ENCODE measurements at places on chromosomes 6 and 20. TPM values are rescaled to one million over a fixed set of nuclear protein-coding genes. Genes with fewer than 3 reads are reported as not detected.
A peak's percentile ranks its signal among the peaks of the same experiment; 100 is the strongest.

C20orf202 gene
- 1.0 TPM for total RNA-seq

FOXP4 gene
- 22.6 TPM for total RNA-seq

DNA sequence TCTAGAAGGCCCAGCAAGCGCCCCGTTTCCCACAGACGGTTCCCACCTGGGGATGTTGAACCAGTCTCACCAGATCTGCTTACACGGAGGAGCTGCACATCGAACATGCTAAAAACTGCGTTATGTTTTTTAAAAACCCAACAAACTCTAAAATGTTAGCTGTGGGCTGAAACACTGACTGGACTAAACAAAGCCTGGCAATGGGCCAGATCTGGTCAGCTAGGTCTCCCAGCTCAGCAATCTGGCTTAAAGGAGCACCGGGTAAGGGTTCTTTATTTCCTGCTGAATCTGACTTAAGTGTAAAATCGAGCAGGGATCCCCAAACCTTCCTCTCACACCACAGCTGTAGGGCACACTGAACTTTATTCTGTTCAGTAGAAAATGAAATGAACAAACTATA lies 156.9 kb downstream of the FOXC1 start:
- peak; percentile 51 for DNase-seq
- H3K36me3 ChIP-seq = no peaks in the 10 kb centered on the region
- H3K4me3 ChIP-seq = no peak overlapping the region
- H3K27me3 ChIP-seq = no peaks in the 10 kb centered on the region

DNA sequence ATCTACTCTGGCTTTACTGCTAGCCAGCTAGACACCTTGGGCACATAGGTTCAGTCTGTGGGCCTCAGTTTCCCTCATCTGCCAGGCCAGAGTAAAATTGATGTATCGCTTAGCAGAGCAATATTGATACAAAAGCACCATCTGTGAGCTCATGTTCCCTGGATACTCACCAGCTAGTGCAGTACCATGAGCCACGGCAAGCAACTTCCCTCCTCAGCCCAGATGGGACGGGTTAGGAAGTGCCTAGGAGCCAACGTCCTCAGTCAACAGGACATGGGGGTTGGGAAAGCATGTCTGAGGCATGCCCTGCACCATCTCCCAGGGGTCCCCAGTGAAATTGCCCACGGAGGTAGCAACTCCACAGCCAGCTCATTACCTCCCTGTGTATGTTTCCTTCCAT lies 258.3 kb downstream of the ANKRD60 start:
- H3K27me3 ChIP-seq = no peaks in the 10 kb centered on the region
- H3K27ac ChIP-seq = no peak overlapping the region
- H3K4me1 ChIP-seq = no peaks in the 10 kb centered on the region
- no peaks in the 10 kb centered on the region for H3K36me3 ChIP-seq
- DNase-seq = no peak

DNA sequence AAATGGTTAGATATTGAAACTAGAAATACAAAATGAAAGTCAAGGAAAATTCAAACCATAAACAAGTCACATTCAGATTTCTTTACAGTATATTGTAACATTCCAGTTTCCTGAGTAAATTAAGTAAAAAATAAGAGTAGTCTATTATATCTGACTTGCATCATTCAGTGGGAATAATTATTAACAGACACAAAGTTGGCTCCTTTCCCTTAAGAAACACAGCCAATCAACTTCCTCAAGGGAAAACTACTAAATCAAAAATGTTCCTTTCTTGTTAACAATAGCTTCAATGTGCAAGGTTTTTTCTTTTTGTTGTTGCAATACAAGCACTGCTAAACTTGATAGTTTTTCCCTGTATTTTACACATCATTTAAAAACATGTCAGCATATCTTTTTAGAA lies 33.2 kb downstream of the DNAAF9 start:
- no peak for DNase-seq
- H3K4me3 ChIP-seq = no peak overlapping the region
- H3K36me3 ChIP-seq = peaks cover 44% of the 10 kb centered on the region

GRCh38 chr6:32973144-32974015 lies 5.0 kb downstream of the BRD2 start:
- no peaks in the 10 kb centered on the region for H3K27me3 ChIP-seq
- H3K4me3 ChIP-seq = peak overlapping the region; percentile 97
- peak; percentile 56 for DNase-seq
- H3K36me3 ChIP-seq = peaks cover 43% of the 10 kb centered on the region
- peak overlapping the region; percentile 79 for H3K27ac ChIP-seq

- no peak overlapping the region for H3K4me3 ChIP-seq
- DNase-seq = no peak
- H3K27me3 ChIP-seq = no peaks in the 10 kb centered on the region
- peaks cover 32% of the 10 kb centered on the region for H3K36me3 ChIP-seq
- peaks cover 15% of the 10 kb centered on the region for H3K4me1 ChIP-seq
- no peak overlapping the region for H3K27ac ChIP-seq
Observed at GRCh38 chr6:160031871-160032270, 63.0 kb downstream of the IGF2R start.

GRCh38 chr6:143929975-143930374 lies 65.7 kb downstream of the ZC2HC1B start:
- H3K4me3 ChIP-seq = no peak overlapping the region
- no peak for DNase-seq
- no peaks in the 10 kb centered on the region for H3K27me3 ChIP-seq
- no peaks in the 10 kb centered on the region for H3K4me1 ChIP-seq
- no peaks in the 10 kb centered on the region for H3K36me3 ChIP-seq
- no peak overlapping the region for H3K27ac ChIP-seq

GRCh38 chr6:35341557-35341956 lies 801 bp upstream of the PPARD start:
- no peak overlapping the region for H3K4me3 ChIP-seq
- no peak overlapping the region for H3K27ac ChIP-seq
- H3K36me3 ChIP-seq = peaks cover 5% of the 10 kb centered on the region
- H3K27me3 ChIP-seq = no peaks in the 10 kb centered on the region
- no peak for DNase-seq

- no peak overlapping the region for H3K27ac ChIP-seq
- H3K36me3 ChIP-seq = no peaks in the 10 kb centered on the region
- H3K4me3 ChIP-seq = no peak overlapping the region
- H3K4me1 ChIP-seq = no peaks in the 10 kb centered on the region
- H3K27me3 ChIP-seq = no peaks in the 10 kb centered on the region
- DNase-seq = no peak
Observed at GRCh38 chr20:8778387-8778786, 290.5 kb upstream of the PLCB4 start.

- H3K4me3 ChIP-seq = peak within 1 kb of the TSS; percentile 74
- H3K4me1 ChIP-seq = no peaks in the 10 kb centered on the region
- no peaks in the 10 kb centered on the region for H3K27me3 ChIP-seq
- H3K36me3 ChIP-seq = no peaks in the 10 kb centered on the region
- H3K27ac ChIP-seq = peak within 1 kb of the TSS; percentile 85
Observed at GRCh38 chr20:44651684-44652423, at the start of gene ADA. TSS of gene ADA (minus strand) at chr20:44651699. CDS start at chr20:44651607, 92 bp downstream.

- peak overlapping the region; percentile 82 for H3K4me3 ChIP-seq
- H3K36me3 ChIP-seq = no peaks in the 10 kb centered on the region
- H3K27ac ChIP-seq = peak overlapping the region; percentile 93
Observed at GRCh38 chr6:53543359-53544216, 1.3 kb downstream of the GCLC start.

Data from lung (tissue), 17 donors.